ENCODE measurements at places on chromosomes 5 and 9.

GRCh38 chr5:134018154-134018985, 13.6 kb upstream of the VDAC1 start:
- DNase-seq: no peak

- no peak for DNase-seq
These were observed 67.8 kb downstream of the PSD2 start for GRCh38 chr5:139863361-139863760.

GRCh38 chr9:30773427-30773826, 1611.0 kb upstream of the ACO1 start:
- no peak for DNase-seq

DNA sequence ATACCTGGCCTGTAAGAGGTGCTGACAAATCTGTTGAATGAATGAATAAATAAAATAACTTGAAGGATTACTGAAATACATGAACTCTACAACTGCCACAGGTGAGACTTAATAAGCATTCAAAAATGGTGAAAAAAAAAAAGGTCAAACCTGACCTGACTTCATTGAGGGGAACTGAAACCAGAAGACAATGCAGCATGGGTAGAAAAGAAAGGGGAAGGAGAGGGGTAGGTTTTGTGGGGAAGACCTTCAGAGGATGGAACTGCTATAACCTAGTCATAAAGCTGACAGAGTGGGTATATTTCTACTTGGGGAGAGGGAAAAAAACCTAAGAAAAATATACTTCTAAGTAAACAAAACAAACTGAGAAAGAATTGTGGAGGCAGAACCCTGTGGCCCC, 56.6 kb downstream of the RASEF start:
- DNase-seq: no peak

DNA sequence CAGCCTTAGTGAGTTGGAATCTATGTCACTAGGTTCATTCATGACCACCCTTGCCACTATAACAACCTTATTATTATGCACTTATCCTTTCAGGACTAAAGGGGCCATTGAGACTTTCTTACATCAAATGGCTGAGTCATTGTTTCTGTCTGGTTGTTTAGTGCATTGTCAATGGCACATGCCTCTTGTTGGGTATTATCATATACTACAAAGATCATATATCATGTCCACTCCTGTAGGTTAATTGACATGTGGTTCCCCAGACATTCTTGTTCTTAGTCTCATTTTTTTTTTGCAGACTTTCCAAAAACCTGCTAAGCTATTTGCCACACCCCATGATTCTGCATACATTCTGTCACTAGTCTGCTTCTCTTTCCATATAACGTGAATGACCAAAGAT, 66.7 kb upstream of the PRDM9 start:
- no peak for DNase-seq

- no peak for DNase-seq
These were observed 18.0 kb downstream of the AQP3 start for GRCh38 chr9:33429256-33429985.

DNA sequence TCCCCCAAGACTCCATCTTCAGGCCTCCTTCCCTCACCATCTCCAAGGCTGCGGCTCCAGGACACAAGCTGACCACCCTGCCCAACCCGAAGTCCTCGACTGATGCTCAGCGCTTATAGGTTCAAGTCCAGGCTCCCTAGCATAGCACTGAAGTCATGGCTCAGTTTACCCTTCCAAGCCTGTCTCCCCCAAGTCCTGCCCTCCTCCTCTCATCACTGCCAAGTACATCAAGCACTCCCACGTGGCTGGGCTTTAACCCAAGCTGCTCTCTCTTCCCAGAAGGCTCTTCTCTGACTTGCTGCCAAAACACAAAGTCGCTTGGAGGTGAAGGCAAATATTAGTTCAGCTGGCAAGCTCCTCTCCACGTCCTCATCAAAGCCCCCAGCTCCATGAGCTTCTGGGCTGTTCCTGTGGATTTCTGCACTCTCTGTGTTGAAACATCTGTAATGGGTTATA, 22.1 kb upstream of the MARCHF6 start:
- no peak for DNase-seq

All from GM13976 (cell line).